Stimulated activated CD4-positive, alpha-beta T cell treated with anti-CD3 and anti-CD28 coated beads, Interleukin-12 subunit alpha, Interleukin-12 subunit beta, amount 100 ng/mL, for 48 hours (primary cell): ENCODE measurements at places on chromosomes 2 and 18.

- peak; percentile 33 for DNase-seq
Measured at GRCh38 chr2:26846334-26847306, 1.3 kb upstream of the DPYSL5 start.

- no peak for DNase-seq
Measured at GRCh38 chr2:223475901-223476300, 126.3 kb downstream of the SCG2 start.

GRCh38 chr18:34358923-34359322 lies 134.2 kb upstream of the NOL4 start:
- DNase-seq = no peak

DNA sequence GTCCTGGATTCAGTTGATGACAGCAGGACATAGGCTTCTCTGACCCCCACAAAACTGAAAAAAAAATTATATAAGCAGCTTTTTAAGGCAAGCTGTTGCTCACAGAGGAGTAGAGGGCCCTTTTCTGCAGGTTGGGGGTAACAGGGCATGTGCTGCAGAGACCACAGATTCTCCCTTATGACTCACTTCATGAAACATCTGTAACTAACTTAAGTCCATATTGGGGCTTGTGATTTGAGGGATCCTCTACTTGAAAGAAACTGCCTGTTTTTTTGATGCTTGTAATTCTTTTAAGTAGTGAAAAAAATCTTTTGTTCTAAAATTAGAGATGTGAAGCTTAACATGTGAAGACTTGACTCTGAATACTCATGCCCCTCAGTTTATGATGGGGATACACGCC lies 33.4 kb downstream of the XRCC5 start:
- no peak for DNase-seq

- no peak for DNase-seq
Measured at GRCh38 chr18:6521803-6522418, 107.2 kb upstream of the L3MBTL4 start.

DNA sequence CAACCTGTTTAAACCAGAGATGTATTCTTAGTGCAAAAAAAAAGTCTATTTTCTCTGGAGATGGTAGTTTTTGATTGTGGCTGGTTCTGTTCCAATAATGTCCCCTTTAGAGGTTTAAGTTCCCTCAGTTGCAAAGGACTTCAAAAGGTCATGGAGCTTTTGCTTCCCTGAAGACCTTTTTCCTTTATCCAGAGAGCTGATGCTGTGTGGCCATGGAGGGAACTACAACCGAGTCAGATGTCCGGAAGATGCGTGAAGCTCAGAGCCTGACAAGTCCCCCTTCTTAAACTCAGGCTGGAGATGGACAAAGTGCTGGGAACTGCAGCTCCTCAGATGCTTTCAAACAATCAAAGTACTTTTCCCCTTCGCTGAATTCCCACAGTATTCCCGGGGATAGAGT lies 176.1 kb downstream of the TMEM18 start:
- DNase-seq = no peak

GRCh38 chr2:174780191-174780840 lies 16.0 kb upstream of the CHRNA1 start:
- no peak for DNase-seq

DNA sequence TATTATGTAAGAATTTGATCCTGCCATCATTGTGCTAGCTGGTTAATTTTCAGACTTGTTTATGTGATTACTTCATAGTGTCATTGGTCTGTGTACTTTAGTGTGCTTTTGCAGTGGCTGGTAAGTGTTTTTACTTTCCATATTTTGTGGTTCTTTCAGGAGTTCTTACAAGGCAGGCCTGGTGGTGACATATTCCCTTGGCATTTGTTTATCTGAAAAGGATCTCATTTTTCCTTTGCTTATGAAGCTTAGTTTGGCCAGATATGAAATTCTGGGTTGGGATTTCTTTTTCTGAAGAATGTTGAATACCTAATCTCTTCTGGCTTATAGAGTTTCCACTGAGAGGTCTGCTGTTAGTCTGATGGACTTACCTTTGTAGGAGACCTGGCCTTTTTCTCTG lies 72.8 kb upstream of the MC4R start:
- no peak for DNase-seq

- DNase-seq = no peak
Measured at GRCh38 chr2:143124445-143124844, 4.8 kb upstream of the ARHGAP15 start.

- no peak for DNase-seq
Measured at GRCh38 chr2:201267278-201268030, 7.1 kb downstream of the CASP8 start.

- no peak for DNase-seq
Measured at GRCh38 chr2:138369856-138370255, 131.7 kb upstream of the SPOPL start.

DNA sequence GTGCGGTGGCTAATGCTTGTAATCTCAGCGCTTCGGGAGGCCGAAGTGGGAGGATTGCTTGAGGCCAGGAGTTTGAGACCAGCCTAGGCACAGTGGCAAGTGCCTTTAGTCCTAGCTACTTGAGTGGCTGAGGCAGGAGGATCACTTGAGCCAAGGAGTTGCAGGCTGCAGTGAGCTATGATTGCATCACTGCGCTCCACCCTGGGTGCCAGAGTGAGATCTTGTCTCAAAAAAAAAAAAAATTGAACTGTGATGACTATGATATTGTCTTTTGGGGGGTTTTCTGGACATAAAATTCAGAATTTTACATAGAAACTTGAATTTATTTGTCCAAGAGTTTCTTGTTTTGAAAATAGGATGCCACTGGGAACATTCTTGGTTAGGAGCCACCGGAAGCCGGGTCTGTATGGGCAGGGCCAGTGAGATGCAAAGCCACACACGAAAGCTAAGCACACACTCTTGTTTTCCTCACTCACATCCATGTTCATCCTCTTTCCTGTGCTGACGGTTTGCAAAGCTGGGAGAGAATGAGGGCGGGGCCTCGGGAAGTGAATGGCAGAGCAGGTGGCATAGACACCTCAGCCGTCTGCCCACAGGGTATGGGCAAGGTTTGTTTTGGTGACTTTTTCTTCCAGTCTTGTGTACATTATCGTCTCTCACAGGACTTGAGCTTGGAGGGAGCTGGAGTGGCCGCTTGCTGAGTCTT lies 12.6 kb downstream of the AGAP1 start:
- no peak for DNase-seq

GRCh38 chr2:32009516-32010256 lies 1.1 kb downstream of the MEMO1 start:
- DNase-seq = peak; percentile 17

- no peak for DNase-seq
Measured at GRCh38 chr2:104840156-104840555, 13.8 kb upstream of the POU3F3 start.

DNA sequence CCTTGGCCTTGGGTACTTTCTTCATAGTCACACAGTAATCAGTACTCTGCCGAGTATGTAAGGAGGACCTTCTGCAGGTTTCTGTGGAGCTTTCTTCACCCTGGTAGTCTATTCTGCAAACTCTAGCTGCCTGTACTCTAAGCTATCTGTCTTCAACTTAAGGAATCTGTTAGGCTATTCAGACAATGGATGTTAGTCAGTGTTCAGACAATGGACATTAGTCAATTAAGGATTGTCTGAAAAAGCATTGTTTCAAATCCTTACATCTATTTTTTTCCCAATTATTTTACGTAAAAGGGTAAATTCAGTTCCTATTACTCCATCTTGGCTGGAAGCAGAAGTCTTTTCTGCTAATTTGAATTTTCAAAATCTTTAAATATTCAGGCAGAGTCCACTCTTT lies 75.7 kb downstream of the WDR7 start:
- DNase-seq = no peak

GRCh38 chr18:31772699-31773098 lies 12.0 kb upstream of the SLC25A52 start:
- no peak for DNase-seq

GRCh38 chr2:226911932-226912331 lies 76.1 kb downstream of the RHBDD1 start:
- no peak for DNase-seq

GRCh38 chr18:37476182-37476581 lies 89.4 kb downstream of the CELF4 start:
- DNase-seq = no peak

GRCh38 chr2:196086517-196087368 lies 18.1 kb upstream of the DNAH7 start:
- DNase-seq = no peak

DNA sequence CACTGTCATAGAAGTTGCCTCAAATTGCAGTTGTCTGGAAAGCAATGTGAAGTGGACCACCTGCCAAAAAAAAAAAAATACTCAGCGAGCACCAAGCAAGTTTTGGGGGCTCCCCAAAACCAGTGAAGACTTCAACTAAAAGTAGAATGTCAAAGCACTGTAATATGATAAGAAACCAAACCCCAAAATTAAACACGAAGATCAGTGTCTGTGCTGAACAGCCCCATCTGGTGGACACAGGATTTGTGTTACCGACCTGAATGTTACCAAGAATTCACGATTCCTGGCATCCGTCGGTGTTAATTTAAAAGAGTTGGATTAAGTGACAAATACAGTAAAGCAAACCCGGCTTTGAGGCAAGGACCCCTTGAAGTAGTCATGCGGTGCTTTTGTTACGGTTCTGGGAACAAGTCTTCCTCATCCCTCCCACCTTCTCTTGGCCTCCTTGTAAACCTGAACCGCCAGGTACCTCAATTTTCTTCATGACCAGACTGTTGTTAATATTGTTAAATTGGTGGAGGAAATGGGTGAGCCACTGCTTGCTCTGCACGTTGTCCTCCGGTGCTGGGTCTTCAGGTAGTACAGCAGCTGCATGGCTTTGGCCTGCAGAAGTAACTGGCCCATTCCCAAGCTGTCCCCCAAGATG lies 31.3 kb upstream of the SSB start:
- DNase-seq = peak; percentile 28
